NCI-H1092 (cell line): ENCODE measurements at places on chromosomes 7 and 10.

GRCh38 chr10:84348860-84349259 lies 20.5 kb downstream of the CCSER2 start:
- DNase-seq = no peak

- DNase-seq = no peak
These were observed 464.9 kb downstream of the ANKRD7 start for GRCh38 chr7:118689403-118689802.

- DNase-seq = no peak
These were observed 85.7 kb downstream of the C10orf90 start for GRCh38 chr10:126584836-126585235.

DNA sequence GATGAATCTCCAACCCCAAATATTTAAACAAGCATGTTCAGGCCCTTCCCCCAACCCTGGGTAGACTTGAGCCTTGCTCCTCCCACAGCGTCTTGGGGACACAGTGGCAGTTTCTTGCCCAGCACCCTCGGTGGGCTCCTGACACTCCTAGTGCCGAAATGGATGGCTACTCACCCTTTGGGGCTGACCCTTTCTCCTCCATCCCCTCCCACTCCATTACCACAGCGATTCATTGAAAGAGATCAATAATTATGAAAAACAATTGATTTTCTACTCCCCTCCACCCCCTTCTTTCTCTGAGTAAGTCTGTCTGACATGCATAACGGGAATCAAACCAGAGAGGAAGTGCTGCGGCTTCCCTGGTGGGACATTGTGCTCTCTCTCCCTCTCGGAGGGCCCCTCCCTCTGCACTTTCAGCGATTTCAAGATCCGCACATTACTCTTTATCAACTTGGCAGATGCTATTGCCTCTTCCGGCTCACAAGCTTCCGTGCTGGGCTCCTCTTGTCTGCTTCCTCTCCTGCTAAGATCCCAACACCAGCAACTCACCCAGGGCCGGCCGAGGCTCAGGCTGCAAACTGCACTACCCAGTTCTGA lies 79.0 kb upstream of the PLXNA4 start:
- no peak for DNase-seq

DNA sequence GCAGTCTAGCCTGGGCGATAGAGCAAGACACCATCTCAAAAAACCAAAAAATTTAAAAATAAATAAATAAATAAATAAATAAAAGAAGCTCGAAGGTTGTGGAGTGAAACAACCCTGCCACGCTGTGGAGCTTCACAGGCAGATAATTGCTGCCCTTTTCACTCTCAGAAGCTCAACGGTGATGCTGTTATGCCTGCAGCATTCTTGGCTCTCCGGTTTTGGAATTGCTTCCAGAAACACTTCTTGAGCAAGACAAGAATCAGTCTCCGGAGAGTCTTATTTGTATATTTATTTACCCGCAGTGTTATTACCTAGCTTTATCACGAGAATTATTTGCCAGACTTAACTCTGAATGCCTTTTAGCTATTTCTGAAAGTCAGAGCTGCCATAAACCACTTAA lies 40.5 kb upstream of the UBE2H start:
- no peak for DNase-seq

DNA sequence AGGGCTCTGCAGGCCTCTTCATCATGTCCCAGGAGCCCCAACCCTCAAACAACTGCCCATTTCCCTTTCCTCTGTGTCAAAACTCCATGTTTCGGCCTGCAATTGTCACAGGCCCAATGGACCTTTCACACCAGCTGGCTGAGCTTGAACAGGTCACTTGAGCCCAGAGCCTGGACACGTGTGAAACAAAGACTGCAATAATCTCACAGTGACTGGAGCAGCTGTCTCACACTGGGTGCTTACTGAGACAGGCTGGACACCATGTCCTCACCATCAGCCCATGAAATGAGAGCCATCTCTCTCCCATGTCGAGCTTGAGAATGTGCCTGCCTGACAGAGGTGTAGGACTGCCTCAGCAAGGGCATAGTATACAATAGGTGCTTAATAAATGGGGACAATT lies 19.5 kb upstream of the EIF5AL1 start:
- DNase-seq = no peak

GRCh38 chr7:68417659-68418058 lies 1180.6 kb upstream of the AUTS2 start:
- no peak for DNase-seq

DNA sequence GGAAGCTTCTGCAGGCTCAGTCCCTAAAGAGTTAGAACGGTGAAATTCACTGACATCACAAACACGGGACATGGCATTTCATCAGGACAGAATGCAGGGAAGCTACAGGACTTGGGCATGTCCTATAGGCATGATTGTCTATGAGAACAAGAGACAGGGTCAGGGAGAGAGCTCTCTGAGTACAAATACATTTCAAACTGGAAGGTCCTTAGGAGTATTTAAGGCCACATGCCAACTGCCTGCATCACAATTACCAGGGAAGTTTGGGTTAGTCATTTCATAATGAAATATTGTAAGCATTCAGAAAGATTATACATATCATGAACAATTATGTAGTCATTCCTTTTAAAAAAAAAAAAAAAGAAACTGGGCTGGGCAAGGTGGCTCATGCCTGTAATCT lies 71.3 kb downstream of the CREB3L2 start:
- DNase-seq = no peak

DNA sequence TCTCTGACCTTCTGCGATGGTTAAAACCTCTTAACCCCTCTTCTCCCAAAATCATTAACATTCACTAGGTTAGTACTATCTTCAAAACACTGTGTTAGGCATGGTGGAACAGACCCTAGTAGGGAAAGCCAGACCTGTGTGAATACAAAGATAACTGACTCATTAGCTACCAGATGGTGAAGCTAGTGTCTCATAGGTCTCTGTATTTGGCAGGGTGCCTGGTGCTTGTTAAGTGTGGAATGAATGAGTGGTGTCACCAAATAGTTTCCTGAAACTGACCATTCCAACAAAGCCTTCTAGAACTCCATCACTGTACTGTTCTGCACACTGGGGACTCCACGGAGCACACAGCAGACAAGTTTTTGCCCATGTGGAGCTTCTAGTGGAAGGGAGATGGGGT lies 27.7 kb upstream of the TM9SF3 start:
- no peak for DNase-seq

DNA sequence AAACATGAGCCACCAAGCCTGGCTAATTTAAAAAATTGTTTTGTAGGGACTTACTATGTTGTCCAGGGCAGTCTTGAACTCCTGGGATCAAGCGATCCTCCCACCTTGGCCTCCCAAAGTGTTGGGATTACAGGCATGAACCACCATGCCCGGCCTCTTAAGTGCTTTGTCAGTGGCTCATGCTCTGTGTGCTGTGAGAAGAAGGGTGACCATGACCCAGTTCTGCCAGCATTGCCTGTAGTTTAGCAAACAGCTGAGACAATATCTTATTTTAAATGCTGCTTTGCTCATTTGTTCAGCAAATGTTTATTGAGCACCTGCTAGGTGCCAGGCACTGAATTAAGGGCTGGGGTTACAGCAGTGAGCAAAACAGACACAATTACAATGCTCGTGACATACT lies 9.0 kb downstream of the ADCK2 start:
- no peak for DNase-seq

DNA sequence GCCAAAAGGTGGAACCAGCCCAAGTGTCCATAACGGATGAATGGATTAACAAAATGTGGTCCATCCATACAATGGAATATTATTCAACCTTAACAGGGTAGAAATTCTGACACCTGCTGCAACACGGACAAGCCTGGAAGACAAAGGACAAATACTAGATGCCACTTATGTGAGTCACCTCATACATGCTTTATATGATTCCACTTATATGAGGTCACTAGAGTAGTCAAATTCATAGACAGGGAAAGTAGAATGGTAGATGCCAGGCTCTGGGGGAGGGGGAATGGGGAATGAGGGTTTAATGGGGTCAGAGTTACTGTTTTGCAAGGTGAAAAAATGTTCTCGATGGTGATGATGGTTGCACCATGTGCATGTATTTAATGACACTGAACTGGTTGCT lies 34.0 kb upstream of the CYTH3 start:
- DNase-seq = no peak

GRCh38 chr7:136134503-136134902 lies 157.3 kb upstream of the MTPN start:
- no peak for DNase-seq

DNA sequence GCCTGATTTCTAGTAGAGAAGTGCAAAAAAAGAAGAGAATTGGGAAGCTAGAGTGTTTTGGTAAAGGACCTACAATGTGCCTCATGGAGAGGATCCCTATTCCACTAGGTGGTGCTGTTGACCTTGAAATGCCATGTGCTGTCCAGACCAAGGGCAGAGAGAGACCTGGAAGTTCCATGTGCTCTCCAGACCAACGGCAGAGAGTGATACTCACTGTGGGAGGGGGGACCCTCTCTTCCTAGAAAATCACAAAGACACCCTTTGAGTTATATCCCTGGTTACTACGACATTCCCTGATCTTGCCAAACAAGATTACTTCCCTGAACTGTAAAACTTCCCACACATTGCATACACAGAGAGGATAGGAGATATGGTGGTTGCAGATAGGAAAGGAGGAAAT lies 212.7 kb upstream of the ZNF804B start:
- DNase-seq = no peak

- no peak for DNase-seq
These were observed 37.1 kb downstream of the SMURF1 start for GRCh38 chr7:99106821-99107241.

DNA sequence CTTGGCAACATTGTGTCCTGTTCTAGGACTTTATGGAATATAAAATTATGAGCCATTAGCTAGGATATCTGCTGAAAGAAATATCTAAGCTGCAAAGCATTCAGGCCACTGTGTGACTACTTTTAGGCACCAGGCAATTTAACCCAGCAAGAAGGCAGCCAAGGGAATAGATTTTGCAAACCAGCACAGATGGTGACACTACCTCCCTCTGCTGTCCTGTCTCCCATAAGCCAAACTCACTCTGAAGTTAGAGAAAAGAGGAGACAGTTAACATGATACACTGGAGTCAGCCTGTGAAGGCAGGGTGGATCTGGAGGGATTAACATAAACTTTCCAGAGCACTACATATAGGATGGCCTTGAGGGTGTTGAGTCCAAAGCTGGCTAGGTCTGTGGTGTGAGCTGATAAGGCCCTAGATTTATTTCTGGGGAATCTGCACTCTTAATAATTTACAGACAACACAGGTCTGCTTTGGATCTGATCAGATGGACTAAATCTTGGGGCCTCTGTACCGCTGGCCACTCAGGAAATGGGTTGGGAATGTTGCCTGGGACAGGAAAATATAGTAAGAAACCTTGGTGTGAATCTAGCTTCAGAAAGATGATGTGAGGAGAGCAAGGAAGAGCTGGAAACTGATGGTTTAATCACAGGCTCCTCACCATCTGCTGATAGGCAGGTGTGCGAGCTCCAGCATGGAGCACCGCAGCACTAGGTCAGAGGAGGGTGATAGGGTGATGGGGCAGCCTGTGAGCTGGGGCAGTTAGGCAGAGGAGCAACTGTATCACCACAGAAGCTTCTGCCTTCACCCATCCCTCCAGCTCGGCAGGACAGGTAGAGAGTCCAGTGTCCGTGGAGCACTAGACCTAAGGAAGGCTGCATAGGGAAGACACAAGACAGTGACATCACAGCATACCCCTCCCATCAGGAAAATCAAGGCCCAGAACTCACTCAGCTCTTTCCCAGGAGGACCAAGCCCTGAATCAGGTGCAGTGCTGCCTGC lies 229.9 kb upstream of the PRSS1 start:
- DNase-seq = no peak

- DNase-seq = no peak
These were observed 190.8 kb upstream of the TMEM196 start for GRCh38 chr7:19964246-19964645.

DNA sequence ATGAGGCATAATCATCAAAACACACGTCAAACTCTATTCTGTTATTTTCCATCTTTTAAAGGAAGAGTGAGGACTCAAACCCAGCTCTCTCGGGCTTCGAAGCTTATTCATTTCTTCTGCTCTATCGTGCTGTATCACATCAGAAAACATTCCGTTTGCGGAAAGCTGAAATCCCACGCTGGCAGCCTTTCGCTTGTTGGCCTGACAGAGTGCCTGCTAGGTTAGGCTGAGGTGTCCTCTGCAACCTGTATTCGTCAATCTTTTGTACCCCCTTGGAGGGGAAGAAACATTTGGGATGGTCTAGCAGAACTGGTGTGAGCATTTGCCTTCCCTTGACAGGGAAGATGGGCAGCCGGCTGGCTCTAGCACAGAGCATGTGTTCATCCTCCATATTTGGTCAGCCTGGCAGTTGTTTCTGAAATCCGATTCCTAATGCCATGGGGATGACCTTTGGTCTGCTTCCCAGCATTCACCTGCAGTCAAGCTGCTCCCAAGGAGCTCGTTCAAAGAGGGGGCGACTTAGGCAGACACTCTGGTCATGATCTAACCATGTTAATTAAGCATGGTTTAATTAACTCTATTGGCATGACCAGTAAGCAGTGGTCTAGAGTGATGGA lies 55.2 kb downstream of the TACC2 start:
- DNase-seq = no peak

DNA sequence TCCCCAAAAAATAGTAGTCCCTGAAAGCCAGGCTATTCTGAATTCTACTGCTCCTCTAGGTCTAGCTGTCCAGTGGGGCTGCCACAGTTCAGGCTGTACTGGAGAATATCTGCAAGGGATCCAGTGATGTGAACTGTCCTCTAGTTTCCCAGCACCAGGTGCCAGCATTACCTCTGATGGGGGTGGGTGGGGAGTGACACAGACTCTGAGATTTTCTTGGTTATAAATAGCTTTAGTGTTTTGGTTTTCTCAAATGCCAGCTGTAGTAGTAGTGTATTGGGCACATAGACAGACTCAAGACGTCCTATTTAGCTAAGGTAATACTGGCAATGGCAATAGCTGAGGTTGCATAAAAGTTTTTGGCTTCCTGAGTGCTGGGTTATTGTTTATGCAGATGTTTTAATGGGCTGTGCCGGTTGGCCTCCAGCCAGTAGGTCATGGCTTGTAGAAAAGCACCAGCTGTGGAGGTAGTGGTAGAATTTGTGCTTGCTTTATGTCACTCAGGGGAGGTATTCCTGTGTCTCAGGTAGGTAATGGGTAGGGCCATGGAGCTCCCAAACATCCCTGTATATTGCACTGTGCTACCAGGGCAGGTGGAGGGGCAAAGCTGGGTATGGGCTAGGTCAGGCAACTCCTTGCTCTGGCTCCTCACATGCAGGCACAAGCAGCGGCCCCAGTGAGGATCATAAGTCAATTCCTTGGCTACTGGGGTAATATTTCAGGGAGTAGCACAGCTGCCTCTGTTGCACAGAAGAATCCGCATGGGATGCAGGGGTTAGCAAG lies 338.7 kb upstream of the LRRTM3 start:
- no peak for DNase-seq

DNA sequence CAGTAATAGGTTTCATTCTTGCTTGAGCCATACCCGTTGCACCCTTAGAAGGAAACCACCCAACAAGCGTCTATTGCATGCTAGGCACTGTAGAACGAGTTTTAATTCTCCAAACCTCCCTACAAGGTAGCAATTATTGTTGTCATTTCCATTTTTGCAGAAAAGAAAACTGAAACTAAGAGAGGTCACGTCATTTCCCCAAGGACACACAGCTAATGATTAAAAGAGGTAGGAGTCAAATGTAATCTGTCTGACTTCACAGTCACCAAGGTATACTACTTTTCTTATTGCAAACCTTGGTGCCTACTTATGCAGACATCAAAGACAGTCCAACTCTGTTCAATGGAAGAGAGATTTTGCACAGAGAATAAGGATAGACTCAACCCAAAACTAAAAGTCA lies 49.1 kb upstream of the C1QL3 start:
- no peak for DNase-seq
